ENCODE measurements at places on chromosomes 4 and X.

DNA sequence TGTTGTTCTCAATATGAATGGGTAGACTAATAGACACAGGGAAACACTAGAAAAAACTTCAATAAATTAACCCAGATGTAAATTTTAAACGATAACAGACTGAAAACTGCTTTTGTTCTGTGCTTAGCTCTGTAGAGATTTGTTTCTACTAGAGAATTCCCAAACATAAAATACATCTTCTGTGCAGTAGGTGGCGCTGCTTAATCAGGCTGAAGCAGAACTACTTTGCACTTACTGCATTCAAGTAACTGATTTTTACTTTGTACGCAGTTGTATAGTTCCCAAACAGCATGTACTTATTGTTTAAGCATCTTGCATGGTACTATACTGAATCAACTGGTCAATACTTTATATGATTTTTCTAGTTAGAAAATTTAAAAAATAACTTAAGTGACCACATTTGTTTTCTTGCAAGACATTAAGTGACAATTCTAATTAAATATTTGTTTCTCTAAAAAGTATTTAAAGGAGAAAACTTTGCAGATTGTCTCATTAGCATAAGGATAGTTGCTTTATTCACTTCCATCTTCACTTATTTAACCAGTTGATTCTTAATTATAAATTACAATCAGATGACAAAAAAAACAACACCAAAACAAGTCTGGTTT, 490.6 kb downstream of the IL15 start:
- peak; percentile 16 for DNase-seq

DNA sequence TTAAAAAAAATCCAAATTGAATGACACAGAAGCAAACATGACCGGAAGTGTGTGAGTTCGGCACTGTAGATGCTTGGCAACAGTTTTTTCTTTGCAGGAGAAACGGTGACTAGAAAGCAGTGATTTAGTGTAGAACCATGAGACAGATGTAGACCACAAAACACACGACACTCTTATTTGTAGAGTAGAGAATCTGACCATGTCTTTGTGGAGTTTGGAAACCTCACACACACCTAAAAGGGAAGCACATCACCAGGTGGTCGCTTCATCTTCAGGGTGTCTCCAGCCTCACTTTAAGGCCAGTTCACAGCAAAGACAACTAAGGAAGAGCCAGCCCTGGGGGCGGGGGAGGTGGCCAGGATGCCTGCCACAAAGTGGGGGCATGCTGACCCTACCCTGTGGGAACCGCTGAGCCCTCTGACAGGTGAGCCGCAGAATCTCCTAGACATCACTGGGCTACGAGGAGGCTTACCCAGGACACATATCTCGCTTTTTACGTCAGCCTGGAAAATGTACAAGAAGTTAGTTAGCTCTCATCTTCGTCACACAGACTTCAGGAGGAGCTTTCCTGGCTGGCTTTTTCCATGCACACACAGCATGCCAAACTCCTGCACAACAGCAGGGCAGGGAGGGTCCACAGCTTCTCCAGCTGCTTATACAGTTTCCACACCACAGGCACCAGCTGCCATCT, 64.4 kb upstream of the PDLIM3 start:
- DNase-seq: no peak

DNA sequence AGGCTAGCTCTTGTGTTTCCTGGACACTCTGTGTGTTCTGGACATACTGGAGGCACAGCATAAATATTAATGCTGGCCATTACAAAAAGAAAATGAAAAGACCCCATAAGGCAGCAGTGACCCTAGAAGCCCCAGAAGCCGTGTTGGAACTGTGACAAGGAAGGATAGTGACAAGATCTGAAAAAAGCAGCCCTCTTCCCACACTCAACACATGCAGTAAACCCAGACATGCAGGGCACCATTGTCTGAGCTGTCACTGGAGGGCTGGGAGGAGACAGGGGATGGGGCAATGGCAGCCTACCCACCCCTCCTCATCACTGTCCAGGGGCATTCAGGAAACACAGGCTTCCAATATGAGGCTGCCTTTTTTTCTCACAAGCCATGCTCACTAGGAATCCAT, 6.5 kb downstream of the TRIM2 start:
- DNase-seq: no peak

GRCh38 chr4:175469514-175469913, 342.6 kb downstream of the GPM6A start:
- no peak for DNase-seq

- no peak for DNase-seq
Measured at GRCh38 chr4:11440481-11441193, 11.9 kb upstream of the HS3ST1 start.

GRCh38 chr4:52312722-52313121, 261.6 kb downstream of the SPATA18 start:
- DNase-seq: no peak

DNA sequence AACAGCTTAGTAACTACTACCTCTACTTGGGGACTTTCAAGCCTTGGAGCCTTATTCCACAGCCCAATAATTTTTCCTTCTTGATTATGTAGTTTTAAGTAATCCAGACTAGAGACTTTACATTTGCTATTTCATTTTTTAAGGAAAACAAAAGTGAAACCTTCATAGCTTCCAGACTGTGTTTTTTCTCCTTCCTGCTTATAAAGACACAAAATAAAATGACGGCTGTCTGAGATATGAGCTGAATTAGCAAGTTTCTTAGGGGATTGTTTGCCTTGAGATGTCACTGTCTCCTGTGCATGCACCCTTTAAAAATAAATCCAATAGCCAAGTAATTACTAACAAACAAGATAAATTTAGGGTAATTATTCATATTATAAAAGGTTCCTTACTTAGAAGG, 78.8 kb upstream of the PACRGL start:
- no peak for DNase-seq

- no peak for DNase-seq
Measured at GRCh38 chr4:83152746-83153145, 38.2 kb upstream of the PLAC8 start.

DNA sequence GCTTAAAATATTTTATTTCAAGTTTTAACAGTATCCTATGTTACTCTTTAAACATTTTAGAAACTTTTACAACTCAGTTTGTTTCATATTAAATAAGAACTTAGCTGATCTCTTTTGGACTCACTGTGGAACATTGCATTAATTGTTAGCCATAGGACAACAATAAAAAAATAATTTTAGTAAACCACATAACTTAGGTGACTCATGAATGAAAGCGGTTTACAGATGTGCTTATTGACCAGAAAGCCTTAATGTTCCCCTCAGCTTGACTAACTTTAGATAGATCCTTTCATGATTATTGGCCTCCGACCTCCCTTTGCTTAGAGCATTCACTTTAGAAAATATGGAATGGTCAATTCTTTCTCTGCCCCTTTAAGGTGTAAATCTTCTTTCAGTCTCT, 783.5 kb upstream of the MAGEB2 start:
- no peak for DNase-seq

DNA sequence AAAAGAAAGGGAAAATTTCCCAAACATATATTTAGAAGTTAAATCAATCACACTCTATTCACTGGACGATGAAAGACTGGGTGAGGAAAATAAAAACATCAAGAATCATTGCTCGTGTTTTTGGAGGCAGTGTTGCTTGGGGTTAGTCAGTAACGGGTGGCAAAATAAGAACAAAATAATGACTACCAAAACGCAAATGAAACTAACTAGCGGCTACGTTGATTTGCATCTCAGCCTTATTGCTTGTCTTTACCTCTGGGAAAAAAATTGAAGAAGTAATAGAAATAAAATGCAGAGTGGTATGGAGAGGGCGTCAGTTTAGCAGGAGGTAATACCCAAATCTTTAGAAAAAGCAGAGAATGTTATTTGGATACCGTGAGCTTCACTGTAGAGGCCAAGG, 86.4 kb upstream of the SORBS2 start:
- no peak for DNase-seq

- no peak for DNase-seq
Measured at GRCh38 chrX:48974574-48974973, 2.9 kb upstream of the KCND1 start.

DNA sequence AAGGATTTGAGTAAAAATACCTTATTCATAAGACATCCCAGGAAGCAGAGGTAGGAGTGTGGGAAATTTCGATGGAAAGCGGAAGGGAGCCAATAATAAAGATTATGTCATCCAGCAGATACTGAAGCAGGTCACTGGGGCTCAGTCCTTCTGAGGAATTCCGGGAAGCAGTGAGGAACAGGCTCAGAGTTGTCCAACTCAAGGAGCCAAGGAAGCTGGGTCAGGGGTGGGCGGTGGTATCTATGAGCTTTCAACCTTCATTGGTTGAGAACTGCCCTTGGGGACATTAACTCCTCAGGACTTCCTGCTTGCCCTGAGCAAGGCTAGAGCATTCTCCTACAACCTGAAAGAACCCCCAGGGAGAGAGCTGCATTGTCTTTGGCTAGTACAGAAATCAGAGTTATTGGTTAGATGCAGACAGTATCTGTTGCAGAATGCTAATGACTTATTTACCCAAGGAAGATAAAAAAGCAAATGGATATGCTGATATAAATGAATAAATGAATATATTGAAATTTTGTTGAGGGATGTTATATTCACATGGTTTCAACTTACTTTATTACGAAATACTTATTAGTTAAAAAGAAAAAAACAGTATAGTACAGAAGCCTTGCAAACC, 68.2 kb downstream of the DMP1 start:
- no peak for DNase-seq

DNA sequence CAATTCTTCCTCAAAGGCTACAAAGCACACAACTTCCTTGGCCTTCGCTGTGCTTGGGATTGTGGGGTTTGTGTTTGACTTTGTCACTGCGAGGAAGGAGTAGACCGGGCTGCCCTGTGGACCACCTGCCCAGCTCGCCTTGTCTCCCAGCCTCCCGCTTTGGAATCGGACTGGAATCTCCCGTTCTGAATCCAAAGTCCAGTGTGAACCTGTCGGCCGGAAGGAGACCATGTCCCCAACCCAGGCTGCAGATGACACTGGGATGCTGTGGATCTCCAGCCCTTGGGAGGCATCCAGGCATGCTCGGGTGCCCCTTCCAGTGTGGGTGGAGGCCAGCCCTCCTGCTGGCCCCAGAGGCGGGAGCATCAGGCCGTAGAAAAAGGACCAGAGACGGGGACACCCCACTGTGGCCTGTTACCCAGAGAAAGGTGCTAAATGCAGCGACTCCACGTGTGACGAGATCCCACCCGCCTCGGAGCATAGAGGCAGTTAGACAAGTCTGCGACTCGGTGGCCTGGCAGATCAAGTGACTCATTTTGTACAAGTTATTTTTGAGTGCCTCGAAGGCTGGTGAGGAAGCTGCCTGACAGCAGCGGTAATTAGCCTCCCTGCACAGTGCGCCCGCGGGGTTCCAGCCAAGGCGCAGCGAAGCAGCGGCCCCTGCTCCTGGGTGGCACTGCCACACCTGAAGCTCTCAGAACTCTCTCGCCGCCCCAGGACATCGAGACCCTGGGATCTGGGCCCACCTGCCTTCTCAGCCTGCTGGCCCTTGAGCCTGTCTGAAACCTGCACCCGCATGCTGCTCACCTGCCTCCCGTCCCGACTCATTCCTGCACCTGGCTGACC, 57.5 kb downstream of the ADRA2C start:
- no peak for DNase-seq

DNA sequence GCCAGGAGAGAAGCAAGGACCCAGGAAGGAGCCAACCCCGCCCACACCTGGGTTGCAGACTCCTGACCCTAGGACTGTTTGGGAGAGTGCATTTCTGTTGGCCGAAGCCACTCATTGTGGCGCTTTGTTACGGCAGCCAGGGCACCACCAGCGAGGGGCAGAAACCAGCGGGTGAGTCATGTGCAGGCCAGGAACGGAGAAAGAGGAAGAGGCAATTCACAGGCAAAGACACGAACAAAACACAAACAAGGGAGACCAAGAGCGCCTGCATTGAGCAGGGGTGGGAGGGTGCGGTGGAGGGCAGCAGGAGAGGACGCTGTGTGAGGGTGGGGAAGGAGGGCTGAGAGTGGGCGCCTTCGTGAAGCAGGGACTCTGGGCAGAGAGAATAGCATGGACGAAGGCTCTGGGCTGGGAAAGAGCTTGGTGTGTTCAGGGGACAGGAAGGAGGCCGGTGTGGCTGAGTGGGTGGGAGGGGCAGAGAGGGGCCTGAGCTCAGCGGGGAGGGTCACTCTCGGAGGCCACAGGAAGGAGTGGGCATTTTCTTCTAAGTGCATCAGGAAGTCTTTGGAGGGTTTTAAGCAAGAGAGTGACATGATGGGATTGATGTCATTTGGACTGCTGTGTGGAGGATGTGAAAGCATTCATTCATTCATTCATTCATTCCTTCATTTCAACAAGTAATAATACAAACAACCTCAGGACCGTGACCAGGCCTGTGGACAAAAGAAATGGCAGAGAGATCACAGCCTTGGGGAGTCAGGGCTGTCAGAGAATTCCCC, 12.2 kb upstream of the WFS1 start:
- no peak for DNase-seq

GRCh38 chrX:143017272-143017671, 8.5 kb upstream of the SPANXN4 start:
- no peak for DNase-seq

DNA sequence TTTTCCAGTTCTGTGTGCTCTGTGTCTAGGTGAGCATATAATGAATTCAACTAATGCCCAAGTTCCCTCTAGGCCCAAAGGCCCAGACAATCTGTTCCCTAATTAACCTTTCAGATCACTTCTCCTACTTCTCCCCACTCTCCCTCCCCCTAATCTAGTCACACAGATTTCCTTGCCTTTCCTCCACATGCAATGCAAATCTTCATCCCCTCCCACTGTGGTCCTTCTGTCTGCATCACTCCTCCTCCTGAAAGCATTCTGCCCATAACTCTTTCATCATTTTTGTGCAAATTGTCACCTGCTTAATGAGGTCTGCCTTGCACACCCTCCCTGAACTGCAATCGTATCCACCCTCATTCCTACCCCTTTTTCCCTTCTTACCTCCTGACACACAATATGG, 346.6 kb downstream of the FBXO8 start:
- no peak for DNase-seq

- DNase-seq: no peak
Measured at GRCh38 chr4:170230242-170230641, 140.5 kb upstream of the AADAT start.

DNA sequence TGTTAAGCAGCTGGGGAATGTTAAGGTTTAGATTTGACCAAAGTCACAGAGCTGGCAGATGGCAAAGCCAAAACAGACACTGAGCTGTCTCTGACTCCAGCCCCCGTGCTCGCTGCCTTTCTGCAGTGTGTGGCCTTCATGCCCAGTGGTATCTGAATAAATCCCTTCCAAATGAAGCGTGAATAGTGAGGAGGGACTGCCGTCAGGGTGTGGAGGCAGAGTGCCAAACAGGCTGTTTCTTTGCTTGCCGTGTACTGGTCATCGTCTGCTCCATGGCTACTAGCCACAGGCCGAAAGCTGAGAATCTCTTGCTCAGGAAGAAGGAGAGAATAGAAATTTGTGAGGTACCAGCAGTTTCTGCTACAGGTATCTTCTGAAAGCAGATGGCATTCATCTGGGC, 19.7 kb downstream of the PRIMPOL start:
- no peak for DNase-seq

Measured in NCI-H187 (cell line).